T follicular helper cell (primary cell): ENCODE measurements at places on chromosomes 5 and 9.

- DNase-seq = no peak
These were observed 36.7 kb downstream of the CNTLN start for GRCh38 chr9:17171309-17172094.

GRCh38 chr5:142605611-142606010 is 80.3 kb downstream of the FGF1 start:
- no peak for DNase-seq

DNA sequence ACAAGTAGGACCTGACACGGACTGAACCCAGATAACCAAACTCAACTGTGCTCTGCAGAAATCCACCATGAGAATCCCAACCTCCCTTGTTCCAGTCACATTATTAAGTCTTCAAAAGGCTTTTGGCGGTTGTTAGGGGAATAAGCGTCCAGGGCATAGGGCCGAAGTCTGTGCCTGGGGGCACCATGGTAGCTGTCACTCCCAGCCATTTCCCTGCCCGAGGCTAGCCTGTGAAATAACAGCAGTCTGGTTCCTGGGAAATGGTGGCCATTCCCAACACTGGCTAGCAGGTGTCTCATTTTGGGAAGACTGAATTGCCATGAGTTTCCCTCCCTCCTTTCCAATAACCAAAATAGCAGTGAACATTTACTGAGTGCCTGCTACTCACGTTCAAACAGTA is 122.2 kb downstream of the CRB2 start:
- no peak for DNase-seq

- no peak for DNase-seq
These were observed 1.8 kb downstream of the SEMA5A start for GRCh38 chr5:9544056-9544455.

GRCh38 chr5:43627028-43627427 is 24.0 kb downstream of the NNT start:
- DNase-seq = no peak

GRCh38 chr5:570446-570845 is 41.7 kb upstream of the CEP72 start:
- DNase-seq = no peak

- no peak for DNase-seq
These were observed 83.3 kb upstream of the ZBTB43 start for GRCh38 chr9:126721564-126721981.

DNA sequence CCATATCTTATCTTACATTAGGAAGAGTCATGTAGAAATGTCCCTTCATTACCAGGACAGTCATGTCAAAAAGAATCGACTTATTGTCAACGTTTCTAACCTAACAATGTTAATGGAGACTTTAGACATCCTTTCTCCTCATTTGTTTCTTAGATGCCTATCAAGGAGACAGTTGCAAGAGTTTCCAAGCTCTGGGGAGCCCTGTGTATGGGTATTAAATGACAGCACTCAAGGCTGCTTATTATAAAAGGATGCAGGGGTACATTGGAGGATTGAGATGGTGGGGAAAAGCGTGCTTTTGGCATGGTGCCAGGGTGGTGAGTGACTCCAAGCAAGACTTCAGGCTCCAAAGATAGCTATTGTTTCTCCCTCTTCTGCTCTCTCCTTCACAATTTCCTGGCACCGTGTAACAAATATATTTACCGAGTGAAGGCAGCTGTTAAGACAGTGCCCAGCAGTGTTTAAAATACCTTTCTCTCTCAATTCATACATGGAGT is 461.3 kb upstream of the CLINT1 start:
- no peak for DNase-seq

- DNase-seq = peak; percentile 50
These were observed 25.3 kb downstream of the ZDHHC11B start for GRCh38 chr5:759111-759751.

DNA sequence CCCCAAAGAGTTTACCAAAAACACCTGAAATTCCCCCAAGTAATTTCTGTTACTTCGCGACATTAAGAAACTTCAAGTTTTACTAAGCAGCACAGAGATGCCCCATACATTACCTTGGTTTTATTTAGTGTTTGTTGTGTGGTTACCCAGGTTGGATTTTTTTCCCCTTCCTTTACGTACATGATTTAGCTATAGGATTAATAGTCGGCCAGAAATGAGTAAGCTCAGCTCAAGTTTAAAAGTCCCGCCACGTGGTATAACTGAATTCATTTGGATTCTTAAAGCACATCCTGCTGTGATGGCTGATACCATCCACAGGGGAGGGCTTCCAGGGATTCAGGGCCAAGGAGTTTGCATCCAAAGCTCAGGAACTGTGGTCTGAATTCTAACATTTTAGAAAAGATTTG is 75.9 kb downstream of the DAP start:
- no peak for DNase-seq

DNA sequence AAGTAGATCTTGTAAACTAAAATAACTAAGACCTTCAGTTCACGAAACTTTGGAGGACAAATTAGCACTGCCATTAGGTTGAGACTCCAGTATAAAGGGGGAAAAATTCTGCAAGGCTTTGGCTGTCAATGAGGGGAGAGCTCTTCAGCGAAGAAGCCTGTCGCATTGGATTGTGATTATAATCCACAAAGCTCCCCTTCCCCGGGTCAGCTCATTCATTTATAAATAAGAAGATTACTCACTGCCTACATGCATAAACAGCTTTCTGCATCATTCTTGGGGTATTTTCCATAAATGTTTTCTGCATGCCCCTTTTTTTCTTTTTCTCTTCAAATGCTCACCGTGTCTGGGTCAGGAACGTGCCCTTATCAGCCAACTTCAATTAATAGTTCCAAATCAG is 196.7 kb downstream of the EBF1 start:
- no peak for DNase-seq

DNA sequence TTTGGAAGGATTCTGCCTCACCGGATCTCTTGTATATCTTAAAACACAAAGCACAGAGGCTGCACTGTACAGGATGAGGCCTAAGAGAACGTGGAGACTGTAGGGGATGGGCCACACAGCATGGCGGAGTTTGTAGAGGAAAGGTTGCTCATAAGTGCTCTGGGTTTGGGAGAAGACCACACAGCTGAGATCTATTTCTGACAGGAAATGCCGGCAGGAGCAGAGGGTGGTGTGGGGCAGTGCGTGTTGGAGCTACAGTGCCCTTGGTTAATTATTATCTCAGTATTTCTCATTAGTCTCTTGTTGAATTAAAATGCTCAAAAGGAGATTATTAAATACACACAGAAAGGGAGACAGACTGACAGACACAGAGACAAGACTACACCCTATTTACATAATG is 9.6 kb downstream of the PALM2AKAP2 start:
- no peak for DNase-seq

GRCh38 chr9:107571148-107571547 is 81.6 kb upstream of the KLF4 start:
- no peak for DNase-seq

GRCh38 chr5:143244990-143245389 is 158.5 kb downstream of the NR3C1 start:
- DNase-seq = no peak

DNA sequence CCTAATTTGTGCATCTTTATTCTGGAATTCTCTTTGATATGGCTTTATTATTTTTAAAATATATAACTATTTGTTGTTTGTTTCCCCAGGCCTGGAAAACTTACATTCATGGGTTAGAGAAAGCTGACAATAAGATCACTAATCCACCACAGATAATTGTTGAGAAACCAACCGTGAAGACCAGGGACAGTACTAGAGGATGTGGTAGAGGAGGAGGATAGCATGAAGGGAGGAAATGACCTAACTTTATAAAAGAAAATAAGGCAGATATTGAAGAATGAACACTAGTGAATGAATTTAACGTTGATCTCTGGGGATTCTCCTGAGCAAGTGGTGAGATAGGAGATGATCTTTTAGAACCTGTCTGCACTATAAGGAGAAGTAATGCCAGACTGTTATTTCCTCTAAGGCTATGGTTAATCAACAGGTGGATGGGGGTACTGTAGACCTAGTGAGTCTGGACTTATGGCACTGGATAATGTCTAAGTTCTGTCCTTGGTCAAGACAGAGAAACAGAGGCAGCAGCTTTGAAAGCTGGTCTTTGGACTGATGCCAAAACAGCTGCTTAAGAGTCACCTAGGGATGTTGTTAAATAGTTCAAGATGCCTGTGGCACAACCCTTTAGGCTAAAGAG is 52.4 kb downstream of the NREP start:
- no peak for DNase-seq

GRCh38 chr5:113487781-113488644 is at the start of gene MCC:
Gene MCC, minus strand, starts transcription at chr5:113488453.
- DNase-seq = peak; percentile 12

DNA sequence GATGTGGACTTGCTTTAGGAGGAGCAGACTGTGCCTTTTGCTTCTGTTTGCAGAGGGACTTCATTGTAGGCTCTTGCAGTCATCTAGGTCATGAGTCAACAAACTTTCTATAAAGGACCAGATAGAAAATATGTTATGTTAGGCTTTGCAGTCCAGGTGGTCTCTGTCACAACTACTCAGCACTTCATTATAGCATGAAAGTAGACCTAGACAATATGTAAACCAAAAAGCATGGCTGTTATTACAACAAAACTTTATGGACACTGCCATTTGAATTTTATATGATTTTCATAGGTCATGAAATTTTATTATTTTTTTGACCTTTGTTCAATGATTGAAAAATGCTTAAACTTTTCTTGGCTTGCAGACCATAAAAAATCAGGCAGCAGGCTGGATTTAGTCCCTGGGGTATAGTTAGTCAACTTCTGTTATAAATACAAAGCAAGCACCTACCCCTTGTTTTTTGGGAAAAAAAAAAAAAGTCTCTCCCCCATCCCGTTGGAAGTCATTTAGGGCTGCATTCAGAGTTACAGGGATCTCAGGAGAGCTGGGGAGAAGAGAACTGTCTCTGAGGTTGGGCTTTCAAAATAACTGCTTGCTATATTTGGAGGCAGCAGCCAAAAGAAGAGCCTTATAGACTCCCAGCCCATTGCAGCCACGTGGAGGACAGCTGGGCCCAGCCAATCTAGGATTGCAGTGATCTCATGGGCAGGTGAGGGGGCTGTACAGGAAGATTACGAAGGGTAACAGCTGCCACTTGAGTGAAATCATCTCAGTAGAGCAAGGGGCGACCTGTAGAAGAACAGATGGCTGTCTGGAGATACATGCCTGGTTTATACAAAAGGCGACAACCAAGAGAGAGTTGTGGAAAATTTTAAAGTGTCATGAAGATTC is 136.6 kb upstream of the TNC start:
- DNase-seq = no peak

- DNase-seq = no peak
These were observed 69.6 kb upstream of the PJA2 start for GRCh38 chr5:109479260-109479860.

DNA sequence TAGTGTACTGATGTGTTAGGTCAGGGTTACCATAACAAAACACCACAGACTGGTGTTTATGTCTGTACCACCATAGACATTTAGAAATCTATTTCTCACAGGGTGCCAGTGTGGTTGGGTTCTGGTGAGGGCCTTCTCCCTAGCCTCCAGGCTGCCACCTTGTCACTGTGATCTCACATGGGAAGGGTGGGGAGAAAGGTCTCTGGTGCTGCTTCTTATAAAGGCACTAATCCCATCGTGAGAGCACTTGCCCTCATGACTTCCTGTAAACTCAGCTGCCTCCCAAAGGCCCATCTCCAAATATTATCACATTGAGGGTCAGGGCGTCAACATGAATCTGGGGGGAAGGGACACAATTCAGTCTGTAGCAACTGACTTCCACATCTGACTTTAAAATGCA is 49.8 kb downstream of the PIK3R1 start:
- DNase-seq = no peak

DNA sequence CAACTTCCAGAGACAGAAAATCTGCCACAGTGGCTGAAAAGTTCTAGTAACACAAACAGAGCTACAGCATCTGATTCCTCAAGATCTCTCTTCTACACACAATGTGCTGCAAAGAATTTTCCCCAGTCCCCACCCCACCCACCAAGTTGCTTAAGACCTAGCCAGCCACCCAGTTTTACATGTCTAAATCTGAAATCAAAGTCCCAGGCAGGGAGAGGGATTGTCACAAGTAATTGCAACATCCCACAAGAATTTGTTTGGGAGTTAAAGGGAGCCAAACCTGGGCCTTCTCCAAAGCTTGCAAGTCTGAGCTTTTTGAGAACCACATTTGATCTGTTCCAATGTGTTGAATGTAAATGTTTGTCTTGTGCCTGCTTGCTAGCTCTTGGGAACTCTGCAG is 15.5 kb downstream of the IGIP start:
- no peak for DNase-seq

GRCh38 chr5:116492016-116492623 is 82.5 kb downstream of the SEMA6A start:
- DNase-seq = no peak

DNA sequence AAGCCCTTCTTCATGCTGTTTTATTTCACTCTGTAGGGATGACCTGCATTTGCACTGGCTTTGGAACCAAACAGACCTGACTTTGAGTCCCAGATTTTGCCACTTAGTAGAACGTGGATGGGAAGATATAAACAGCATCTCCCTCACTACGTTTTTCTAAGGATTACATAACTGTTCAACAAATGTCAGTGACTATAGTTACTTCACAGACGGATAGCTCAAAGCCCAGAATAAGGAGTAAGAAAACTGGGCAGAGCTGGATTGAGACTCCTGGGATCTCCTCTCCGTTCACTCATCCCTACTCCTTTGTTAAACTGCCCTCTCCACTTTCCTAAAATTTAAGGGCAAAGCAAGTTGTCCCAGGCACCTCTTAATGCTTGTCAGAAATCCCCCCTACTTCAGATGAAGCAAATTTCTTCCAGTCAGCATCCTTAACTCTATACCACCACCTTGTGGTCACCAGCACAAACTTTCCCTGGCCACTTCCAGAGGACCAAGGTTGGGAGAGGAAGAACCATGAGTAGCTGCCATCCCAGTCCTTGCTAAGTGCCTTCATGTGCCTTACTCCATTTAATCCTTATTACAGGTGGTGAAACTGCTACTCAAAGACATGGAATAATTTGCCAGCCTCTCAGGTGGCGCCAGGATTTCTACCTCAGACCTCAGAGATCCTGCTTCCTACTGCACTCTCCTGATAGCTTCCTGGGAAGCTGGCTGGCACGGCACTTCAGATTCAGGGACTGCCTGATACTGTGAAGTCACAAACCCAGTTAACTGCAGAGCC is 38.4 kb downstream of the EGR1 start:
- no peak for DNase-seq

DNA sequence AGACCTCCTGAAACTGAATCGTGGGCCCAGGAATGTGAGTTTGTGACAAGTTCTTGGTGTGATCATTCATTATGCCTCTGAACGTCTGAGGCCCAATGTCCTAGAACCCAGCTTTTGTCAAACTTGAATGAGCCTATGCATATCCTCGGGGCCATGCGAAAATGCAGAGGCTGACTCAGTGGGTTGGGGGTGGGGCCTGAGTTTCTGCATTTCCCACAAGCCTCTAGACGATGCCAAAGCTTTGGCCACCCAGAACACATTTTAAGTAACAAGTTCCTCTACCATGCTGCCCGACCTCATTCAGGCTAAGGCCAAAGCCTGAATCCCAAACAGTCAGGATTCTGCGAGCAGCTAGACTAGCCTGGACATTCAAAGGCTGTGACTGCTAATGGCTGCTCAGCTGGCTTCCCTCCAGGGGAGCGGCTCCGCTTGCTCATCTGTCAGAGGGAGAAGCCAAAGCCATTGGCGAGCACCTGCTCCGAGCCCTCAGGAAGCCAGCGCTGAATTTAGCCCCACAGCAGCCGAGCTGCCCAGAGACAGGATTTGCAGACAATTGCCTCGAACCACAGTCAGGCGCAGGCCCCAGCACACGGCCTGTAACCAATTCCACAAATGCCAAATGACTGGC is 177.5 kb downstream of the ZDHHC21 start:
- DNase-seq = no peak
